ENCODE measurements at places on chromosomes 1 and 21.

- no peaks in the 10 kb centered on the region for H3K4me1 ChIP-seq
- H3K27me3 ChIP-seq, result peaks cover 35% of the 10 kb centered on the region
- ATAC-seq, result no peak
- H3K4me3 ChIP-seq, result no peak overlapping the region
- no peaks in the 10 kb centered on the region for H3K36me3 ChIP-seq
These were observed 2.5 kb upstream of the C1QA start for GRCh38 chr1:22633697-22634463.

DNA sequence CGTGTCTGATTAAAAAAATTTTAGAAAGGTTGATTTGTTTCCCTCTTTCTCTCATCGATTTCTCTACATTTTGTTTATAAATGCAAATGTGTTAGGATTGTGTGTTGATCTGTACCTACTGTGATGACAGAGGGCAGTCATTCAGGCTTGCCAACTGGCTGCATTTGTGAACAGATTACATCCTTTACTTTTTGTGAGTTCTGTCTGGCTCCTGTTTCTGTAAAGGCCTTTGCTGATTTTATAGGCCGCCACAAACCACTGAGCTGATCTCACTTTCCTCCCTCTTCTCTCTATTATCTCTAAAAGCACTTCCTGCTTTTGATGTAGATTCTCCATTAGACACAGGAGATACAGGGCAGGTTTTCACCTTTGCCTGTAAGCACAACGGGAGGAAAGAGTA is 106.8 kb downstream of the ESRRG start:
- no peak for ATAC-seq
- no peaks in the 10 kb centered on the region for H3K4me1 ChIP-seq
- H3K4me3 ChIP-seq, result no peak overlapping the region
- H3K27me3 ChIP-seq, result no peaks in the 10 kb centered on the region
- no peak overlapping the region for H3K27ac ChIP-seq
- H3K36me3 ChIP-seq, result no peaks in the 10 kb centered on the region

- no peaks in the 10 kb centered on the region for H3K27me3 ChIP-seq
- no peak overlapping the region for H3K27ac ChIP-seq
- ATAC-seq, result no peak
- peaks cover 6% of the 10 kb centered on the region for H3K4me1 ChIP-seq
These were observed 20.1 kb downstream of the KDM1A start for GRCh38 chr1:23039308-23039826.

DNA sequence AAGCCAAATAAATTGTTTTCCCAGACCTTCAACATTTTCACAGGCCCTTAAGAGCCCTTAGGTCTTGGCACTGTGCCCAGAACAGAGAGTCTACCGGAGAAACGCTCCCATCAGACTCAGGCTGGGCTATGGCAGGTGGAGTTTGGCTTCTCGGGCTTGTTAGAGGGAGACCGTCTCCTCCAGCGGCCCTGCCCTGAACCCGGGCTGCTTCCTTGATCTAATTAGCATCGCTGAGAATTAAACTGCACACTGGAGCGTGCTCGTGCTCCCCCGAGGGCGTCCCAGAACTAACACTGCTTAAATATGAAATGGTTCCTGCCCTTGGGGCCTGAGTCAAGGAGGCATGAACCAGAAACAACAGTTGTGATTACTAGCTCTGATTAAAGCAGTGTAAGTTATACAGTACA is 634.4 kb downstream of the MATN1 start:
- H3K4me3 ChIP-seq, result no peak overlapping the region
- no peaks in the 10 kb centered on the region for H3K4me1 ChIP-seq
- H3K27ac ChIP-seq, result no peak overlapping the region
- H3K27me3 ChIP-seq, result peaks cover 35% of the 10 kb centered on the region

DNA sequence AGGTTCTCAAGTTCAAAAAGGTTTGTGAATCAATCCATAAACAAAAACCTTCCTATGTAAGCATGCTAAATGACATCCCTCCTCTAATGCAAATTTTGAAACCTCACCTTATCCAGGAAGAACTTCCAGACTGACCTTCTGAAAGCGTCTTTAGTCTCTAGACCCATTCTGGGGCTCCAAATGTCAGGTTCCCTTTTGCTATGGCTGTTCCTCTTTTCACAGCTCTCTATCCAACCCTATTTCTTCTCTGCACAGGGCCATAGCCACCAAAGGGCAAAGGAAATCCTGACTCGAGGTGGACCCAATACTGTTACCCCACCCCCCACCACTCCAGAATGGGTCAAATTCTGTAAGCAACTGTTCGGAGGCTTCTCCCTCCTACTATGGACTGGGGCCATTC is 3.4 kb downstream of the ATP1A4 start:
- no peak for ATAC-seq
- peaks cover 10% of the 10 kb centered on the region for H3K27me3 ChIP-seq
- no peak overlapping the region for H3K27ac ChIP-seq

GRCh38 chr1:6483017-6483760 is 8.3 kb downstream of the PLEKHG5 start:
- no peak overlapping the region for H3K27ac ChIP-seq
- peaks cover 6% of the 10 kb centered on the region for H3K4me1 ChIP-seq
- H3K4me3 ChIP-seq, result no peak overlapping the region
- no peak for ATAC-seq
- H3K36me3 ChIP-seq, result no peaks in the 10 kb centered on the region
- H3K27me3 ChIP-seq, result peaks cover 8% of the 10 kb centered on the region

GRCh38 chr1:4784761-4785160 is 130.4 kb downstream of the AJAP1 start:
- no peak overlapping the region for H3K4me3 ChIP-seq
- H3K4me1 ChIP-seq, result no peaks in the 10 kb centered on the region
- H3K27me3 ChIP-seq, result peaks cover 18% of the 10 kb centered on the region
- no peak overlapping the region for H3K27ac ChIP-seq
- no peaks in the 10 kb centered on the region for H3K36me3 ChIP-seq

DNA sequence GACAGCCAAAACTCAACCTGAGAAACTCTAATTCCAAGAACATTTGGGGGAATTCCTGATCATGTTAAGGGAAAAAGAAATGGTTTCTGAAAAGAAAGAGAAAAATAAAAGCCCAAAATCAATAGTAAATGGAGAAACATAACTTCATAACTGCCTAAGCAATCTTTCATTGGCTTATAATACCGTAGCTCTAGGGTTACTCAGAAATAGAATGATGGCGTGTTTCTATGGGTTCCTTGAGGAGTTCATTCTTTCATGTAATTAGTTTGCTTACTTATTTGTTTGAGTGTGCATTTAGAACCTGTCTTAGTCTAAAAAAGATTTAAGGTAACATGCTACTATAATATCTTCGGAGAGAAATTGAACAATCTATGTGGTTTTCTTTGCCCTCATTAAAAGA is 37.5 kb upstream of the FBXO28 start:
- no peak overlapping the region for H3K27ac ChIP-seq
- no peaks in the 10 kb centered on the region for H3K36me3 ChIP-seq
- H3K4me3 ChIP-seq, result no peak overlapping the region
- peaks cover 8% of the 10 kb centered on the region for H3K27me3 ChIP-seq
- peak; percentile 46 for ATAC-seq
- no peaks in the 10 kb centered on the region for H3K4me1 ChIP-seq

- H3K4me1 ChIP-seq, result no peaks in the 10 kb centered on the region
- no peaks in the 10 kb centered on the region for H3K36me3 ChIP-seq
- no peak overlapping the region for H3K4me3 ChIP-seq
- ATAC-seq, result no peak
- no peak overlapping the region for H3K27ac ChIP-seq
- H3K27me3 ChIP-seq, result no peaks in the 10 kb centered on the region
These were observed 620.1 kb upstream of the ADAMTS5 start for GRCh38 chr21:27586986-27587385.

- no peak for ATAC-seq
- no peak overlapping the region for H3K27ac ChIP-seq
- H3K4me3 ChIP-seq, result no peak overlapping the region
- H3K4me1 ChIP-seq, result no peaks in the 10 kb centered on the region
These were observed 185.3 kb downstream of the ZP4 start for GRCh38 chr1:237705462-237705861.

DNA sequence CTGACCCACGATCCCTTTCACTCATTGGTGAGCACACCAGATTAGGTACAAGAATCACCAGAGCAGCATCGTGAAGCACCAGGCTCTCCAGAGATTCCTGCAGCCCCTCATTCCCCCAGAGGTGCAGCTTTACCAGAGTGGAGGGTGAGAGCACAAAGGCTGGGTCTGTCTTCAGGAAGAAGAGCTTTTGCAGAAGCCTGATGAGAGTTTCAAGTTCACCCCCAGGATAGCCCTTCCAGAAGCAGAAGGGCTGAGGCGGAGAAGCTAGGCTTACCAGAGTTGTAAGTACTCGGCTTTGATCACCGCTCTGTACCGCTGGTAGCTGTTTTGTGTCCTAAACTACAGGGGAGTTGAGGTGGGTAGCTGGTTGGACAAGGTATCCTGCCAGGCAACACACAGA is 3.1 kb downstream of the TSSK3 start:
- ATAC-seq, result no peak
- H3K4me3 ChIP-seq, result no peak overlapping the region
- H3K4me1 ChIP-seq, result peaks cover 12% of the 10 kb centered on the region
- H3K27me3 ChIP-seq, result peaks cover 4% of the 10 kb centered on the region
- peaks cover 71% of the 10 kb centered on the region for H3K36me3 ChIP-seq

DNA sequence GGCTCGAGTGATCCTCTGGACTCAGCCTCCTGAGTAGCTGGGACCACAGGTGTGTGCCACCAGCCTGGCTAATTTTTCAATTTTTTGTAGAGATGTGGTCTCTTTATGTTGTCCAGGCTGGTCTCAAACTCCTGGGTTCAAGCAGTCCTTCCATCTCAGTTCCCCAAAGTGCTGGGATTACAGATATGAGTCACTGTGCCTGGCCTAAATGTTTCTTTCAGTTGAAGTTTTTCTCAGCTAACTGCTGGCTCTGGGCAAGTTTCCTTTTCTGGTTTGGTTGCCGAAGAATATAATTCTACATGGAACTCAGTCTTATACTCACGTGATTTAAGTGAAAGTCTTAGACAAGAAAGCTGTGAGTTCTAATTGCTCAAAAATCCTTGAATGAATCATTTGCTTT is 57.0 kb downstream of the SASS6 start:
- peaks cover 13% of the 10 kb centered on the region for H3K4me1 ChIP-seq
- H3K27me3 ChIP-seq, result no peaks in the 10 kb centered on the region
- peaks cover 100% of the 10 kb centered on the region for H3K36me3 ChIP-seq
- peak overlapping the region; percentile 28 for H3K27ac ChIP-seq

DNA sequence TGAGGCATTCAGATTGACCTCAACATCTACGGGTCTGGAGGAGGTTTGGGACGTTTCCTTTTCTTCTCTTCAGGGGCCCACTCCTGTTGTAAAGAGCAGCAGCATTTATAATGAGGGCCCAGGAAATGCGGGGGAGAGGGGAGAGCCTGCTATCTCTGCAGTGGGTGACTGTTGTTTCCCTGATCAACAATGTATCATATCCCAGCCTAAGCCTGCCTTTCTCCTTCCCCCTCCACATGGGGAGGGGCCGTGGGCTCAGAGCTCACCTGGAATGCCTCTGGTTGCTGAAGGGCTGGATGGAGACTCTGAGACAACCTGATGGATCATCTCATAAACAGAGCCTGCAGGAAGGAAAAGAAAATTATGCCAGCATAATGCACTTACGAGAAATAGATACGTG is 36.0 kb upstream of the HAO2 start:
- H3K27me3 ChIP-seq, result peaks cover 4% of the 10 kb centered on the region
- no peak for ATAC-seq
- no peaks in the 10 kb centered on the region for H3K4me1 ChIP-seq
- H3K36me3 ChIP-seq, result no peaks in the 10 kb centered on the region
- no peak overlapping the region for H3K4me3 ChIP-seq

DNA sequence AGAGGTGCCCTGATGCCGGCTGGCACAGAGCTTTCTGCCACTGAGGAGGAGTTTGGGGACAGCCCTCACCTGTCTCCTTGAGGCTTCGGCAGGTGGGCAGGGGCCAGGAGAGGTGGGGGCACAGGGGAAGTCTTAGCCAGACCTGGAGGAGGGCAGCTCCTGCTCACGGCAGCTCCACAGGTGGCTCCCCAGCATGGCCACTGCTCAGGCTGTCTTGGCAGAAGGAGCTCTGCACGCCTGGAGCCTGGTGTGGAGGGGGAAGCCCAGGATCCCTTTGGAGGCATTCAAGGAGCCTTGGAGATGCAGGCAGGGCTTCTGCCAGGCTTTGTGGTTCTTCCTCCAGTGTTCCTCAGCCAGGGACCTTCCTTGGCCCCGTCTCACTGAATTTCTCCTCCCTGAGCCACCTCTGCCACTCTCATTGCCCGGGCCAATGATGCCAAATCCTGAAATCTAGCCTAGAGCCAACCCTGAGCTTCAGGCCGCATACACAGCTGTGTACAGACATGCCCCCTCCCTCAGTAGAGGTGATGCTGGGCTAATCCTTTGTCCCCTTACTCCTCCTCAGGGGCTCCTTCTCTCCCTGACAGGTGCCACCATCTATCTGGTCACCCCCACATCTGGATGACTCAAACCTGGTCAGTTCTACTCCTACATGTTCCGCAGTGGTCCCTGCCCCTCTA is 251.8 kb upstream of the VAMP3 start:
- H3K27me3 ChIP-seq, result peaks cover 7% of the 10 kb centered on the region
- H3K4me1 ChIP-seq, result no peaks in the 10 kb centered on the region
- H3K36me3 ChIP-seq, result no peaks in the 10 kb centered on the region
- ATAC-seq, result peak; percentile 19

- H3K36me3 ChIP-seq, result peaks cover 97% of the 10 kb centered on the region
- no peak overlapping the region for H3K4me3 ChIP-seq
- no peak for ATAC-seq
- peaks cover 4% of the 10 kb centered on the region for H3K4me1 ChIP-seq
- H3K27ac ChIP-seq, result no peak overlapping the region
- no peaks in the 10 kb centered on the region for H3K27me3 ChIP-seq
These were observed 31.3 kb downstream of the NVL start for GRCh38 chr1:224298346-224299330.

GRCh38 chr1:207978441-207978840 is 67.5 kb upstream of the CD34 start:
- no peak for ATAC-seq
- H3K4me1 ChIP-seq, result no peaks in the 10 kb centered on the region
- peaks cover 34% of the 10 kb centered on the region for H3K27me3 ChIP-seq
- H3K27ac ChIP-seq, result no peak overlapping the region
- no peaks in the 10 kb centered on the region for H3K36me3 ChIP-seq
- H3K4me3 ChIP-seq, result no peak overlapping the region

DNA sequence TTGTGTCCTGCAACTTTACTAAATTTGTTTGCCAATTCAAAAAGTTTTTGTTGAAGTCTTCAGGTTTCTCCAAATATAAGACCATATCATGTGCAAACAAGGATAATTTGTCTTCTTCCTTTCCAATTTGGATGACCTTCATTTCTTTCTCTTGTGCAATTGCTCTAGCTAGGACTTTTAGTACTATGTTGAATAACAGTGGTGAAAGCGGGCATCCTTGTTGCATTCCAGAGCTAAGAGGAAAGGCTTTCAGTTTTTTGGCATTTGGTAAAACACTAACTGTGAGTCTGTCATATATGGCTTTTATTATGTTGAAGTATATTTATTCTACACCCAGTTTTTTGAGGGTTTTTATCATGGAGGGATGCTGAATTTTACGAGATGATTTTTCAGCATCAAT is 630.0 kb upstream of the ADGRL2 start:
- H3K27ac ChIP-seq, result no peak overlapping the region
- H3K4me1 ChIP-seq, result no peaks in the 10 kb centered on the region
- ATAC-seq, result no peak
- H3K36me3 ChIP-seq, result no peaks in the 10 kb centered on the region
- no peaks in the 10 kb centered on the region for H3K27me3 ChIP-seq
